Left lobe of liver (tissue), 2 donors: ENCODE measurements at places on chromosomes 6 and 20. TPM values are rescaled to one million over a fixed set of nuclear protein-coding genes. Genes with fewer than 3 reads are reported as not detected.

The CENPB gene
- total RNA-seq: 39.4 TPM

The GSTA3 gene
- not detected for total RNA-seq

The ID4 gene
- 0.70 TPM for total RNA-seq

The LAMA4 gene
- total RNA-seq: 2.8 TPM

The C6orf15 gene
- total RNA-seq: not detected

The SLC22A3 gene
- total RNA-seq: 34.5 TPM

The SOX12 gene
- 5.6 TPM for total RNA-seq

The SOD2 gene
- total RNA-seq: 608 TPM

The PDYN gene
- not detected for total RNA-seq

The DDX43 gene
- 0.28 TPM for total RNA-seq

The EPHA7 gene
- 0.10 TPM for total RNA-seq

The IMPG1 gene
- total RNA-seq: not detected

The KHDC1L gene
- total RNA-seq: not detected

The GINS1 gene
- 0.58 TPM for total RNA-seq

The TRIM15 gene
- 3.0 TPM for total RNA-seq

The BANF2 gene
- total RNA-seq: not detected

The CLPSL1 gene
- total RNA-seq: not detected

The SPATA2 gene
- 3.2 TPM for total RNA-seq

The RIMS1 gene
- not detected for total RNA-seq

The LY6G6D gene
- total RNA-seq: not detected

The C6orf163 gene
- 1.2 TPM for total RNA-seq

The TMEM217 gene
- total RNA-seq: not detected

The OR2B6 gene
- total RNA-seq: not detected

The ZCCHC3 gene
- 5.6 TPM for total RNA-seq

The ZC3H12D gene
- total RNA-seq: 0.86 TPM

The SIRPB1 gene
- 0.40 TPM for total RNA-seq

The HLA-DQA1 gene
- total RNA-seq: 1.2 TPM

The SAMHD1 gene
- total RNA-seq: 22.5 TPM

The GJA10 gene
- total RNA-seq: not detected

The TNFAIP3 gene
- 8.8 TPM for total RNA-seq

The HLA-DOB gene
- total RNA-seq: not detected

The OTOR gene
- total RNA-seq: not detected

The HMGA1 gene
- 17.4 TPM for total RNA-seq

The KIF13A gene
- total RNA-seq: 16.7 TPM

The TMEM170B gene
- total RNA-seq: 4.3 TPM

The NSFL1C gene
- total RNA-seq: 43.5 TPM

The ARFGEF2 gene
- 24.3 TPM for total RNA-seq

The CCR6 gene
- total RNA-seq: not detected

The TRIM40 gene
- not detected for total RNA-seq
